ENCODE measurements at places on chromosomes 3 and 15. TPM values are rescaled to one million over a fixed set of nuclear protein-coding genes. Genes with fewer than 3 reads are reported as not detected.

CPNE4 gene
- total RNA-seq: not detected

DNA sequence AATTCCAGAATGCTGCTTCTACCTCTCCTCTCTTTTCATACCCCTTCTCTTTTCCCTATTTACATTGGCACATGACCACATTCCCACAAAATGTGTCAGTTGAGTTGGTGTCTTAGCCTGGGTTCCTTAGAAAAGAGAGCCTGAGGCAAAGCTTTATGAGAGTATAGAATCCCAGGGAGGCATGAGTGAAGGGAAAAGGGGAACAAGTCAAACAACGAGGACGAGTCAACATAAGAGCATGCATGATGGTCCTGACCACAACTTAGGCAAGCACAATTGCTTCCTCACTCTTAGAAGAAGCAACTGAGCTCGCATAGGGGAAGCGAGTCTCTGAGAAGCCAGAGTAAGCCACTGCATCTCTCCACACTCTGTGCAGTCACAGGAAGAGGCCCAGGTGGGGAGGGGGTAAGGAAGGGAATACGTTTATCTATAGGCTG, 15.4 kb upstream of the ZNF774 start:
- no peak for DNase-seq

- DNase-seq: no peak
These were observed 1.0 kb downstream of the LRCH3 start for GRCh38 chr3:197791892-197792647.

CLASP2 gene
- 108 TPM for total RNA-seq

SLCO2A1 gene
- 7.5 TPM for total RNA-seq

GRCh38 chr15:78272776-78273175, 8.4 kb downstream of the DNAJA4 start:
- no peak for DNase-seq

GRCh38 chr3:34000301-34000700, 201.9 kb downstream of the PDCD6IP start:
- no peak for DNase-seq

DNA sequence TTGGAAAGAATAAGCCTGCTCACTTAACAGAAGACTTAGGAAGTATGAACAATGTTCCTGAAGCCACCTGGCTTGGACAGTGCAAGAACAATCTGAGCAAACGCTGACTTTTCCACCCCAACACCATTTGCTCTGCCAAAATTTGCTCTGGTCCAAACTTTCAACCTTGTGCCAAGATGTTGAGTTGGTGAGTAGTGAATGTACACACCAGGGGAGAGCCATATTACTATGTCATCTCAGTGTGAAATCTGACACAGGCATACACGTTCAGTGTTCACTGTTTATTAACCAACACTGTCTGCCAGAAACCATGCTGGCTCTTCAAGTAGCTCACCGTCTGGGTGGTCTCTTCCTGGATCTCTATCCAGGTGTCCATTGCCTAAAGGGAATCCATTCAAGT, 152.9 kb upstream of the LPP start:
- DNase-seq: no peak

DNA sequence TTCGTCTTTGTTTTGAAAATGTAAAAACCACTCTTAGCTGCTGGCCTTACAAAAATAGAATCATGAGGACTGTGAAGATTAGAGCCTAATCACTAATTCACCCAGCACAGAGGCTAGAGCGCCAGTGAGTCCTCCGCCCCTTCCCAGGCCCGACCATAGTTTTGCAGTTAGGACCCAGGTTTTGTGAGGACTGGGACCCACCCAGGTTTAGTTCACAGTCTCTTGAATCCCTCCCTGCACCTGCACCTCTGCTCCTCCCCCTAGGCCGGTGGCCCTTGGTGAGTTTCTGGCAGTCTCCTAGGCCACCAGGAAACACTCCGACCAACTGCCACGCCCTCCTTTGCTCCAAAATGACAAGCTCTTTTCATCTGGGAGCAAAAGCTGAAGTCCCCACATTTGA, 136.0 kb upstream of the CCDC54 start:
- peak; percentile 50 for DNase-seq
